Right cardiac atrium (tissue), 5 donors: ENCODE measurements at places on chromosomes 13 and 19. TPM values are rescaled to one million over a fixed set of nuclear protein-coding genes. Genes with fewer than 3 reads are reported as not detected.

The LMTK3 gene
- 6.7 TPM for total RNA-seq

The ZNF443 gene
- total RNA-seq: 2.7 TPM

The RFC3 gene
- total RNA-seq: 6.6 TPM

The APLP1 gene
- 21.4 TPM for total RNA-seq

The CASP14 gene
- not detected for total RNA-seq

The SPRY2 gene
- 37.7 TPM for total RNA-seq

The CDC42EP5 gene
- 12.4 TPM for total RNA-seq

The SIGLECL1 gene
- total RNA-seq: not detected

The CGB3 gene
- not detected for total RNA-seq

The ZNF575 gene
- 3.2 TPM for total RNA-seq

The ZNF492 gene
- 0.22 TPM for total RNA-seq

The PNMA8B gene
- total RNA-seq: 2.1 TPM

The BST2 gene
- total RNA-seq: 35.3 TPM

The RNF113B gene
- not detected for total RNA-seq

The LILRA2 gene
- 5.6 TPM for total RNA-seq

The CEACAM16 gene
- total RNA-seq: not detected

The OR4F17 gene
- not detected for total RNA-seq

The ZNF283 gene
- 11.0 TPM for total RNA-seq

The SYNE4 gene
- 0.14 TPM for total RNA-seq

The TRAPPC5 gene
- 94.8 TPM for total RNA-seq

The GRIK5 gene
- total RNA-seq: 12.5 TPM

The KLF5 gene
- 0.74 TPM for total RNA-seq
